ENCODE measurements at places on chromosomes 5 and 9.

DNA sequence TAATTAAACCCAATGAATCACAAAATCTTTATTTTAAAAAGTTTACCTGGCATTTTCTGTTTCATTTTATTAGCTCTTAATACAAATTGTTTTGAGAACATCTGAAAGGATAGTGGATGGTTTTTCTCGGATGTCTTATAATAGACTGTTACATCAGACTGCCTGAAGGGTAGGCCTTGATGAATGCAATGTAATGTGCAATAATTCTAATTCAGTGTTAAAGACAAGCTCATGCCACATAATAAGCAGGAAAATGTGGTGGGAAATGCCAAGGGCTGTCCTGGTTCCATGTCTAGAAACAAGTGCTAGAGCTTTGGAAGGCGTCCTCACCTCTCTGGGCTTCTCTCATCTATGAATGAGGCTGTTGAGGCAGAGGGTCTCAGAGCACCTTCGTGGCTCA lies 148.1 kb downstream of the DEPDC1B start:
- no peak for DNase-seq

DNA sequence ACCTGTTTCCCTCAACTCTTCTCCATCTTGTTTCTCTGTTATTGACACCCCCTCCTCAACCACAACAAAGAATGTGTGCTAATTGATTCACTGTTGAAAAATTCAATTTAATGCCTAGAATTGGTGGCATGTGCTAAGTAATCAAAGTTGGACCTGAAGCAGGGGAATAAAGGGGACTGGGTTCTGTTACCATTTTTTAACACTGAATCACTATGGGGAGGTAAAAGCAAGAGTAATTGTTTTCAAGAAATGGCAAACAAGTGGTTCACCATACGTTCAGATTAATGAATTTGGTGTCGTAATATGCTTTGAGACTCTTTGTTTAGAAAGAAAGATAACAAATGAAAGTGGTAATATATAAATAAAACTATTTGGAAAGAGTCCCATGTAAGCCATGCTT lies 17.0 kb upstream of the SSBP2 start:
- DNase-seq = no peak

DNA sequence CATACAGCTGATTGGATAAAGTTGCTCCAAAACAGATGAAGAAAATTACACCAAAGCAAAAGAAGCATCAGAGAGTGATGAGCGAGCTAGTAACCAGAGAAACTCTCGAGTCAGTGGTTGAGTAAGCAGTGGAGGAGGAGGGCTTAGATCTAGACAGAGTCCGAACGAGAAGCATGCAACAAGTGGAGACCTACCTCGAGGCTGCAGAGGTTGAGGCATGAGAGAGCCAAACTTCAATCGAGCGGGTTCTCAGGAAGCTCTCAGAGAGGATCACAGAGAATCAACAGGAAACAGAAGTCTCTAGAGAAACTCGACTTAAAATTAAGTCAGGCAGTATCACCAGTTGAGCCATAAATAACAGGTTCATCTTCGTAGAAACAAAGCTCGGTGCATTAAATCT lies 6.1 kb downstream of the RUSC2 start:
- DNase-seq = no peak

DNA sequence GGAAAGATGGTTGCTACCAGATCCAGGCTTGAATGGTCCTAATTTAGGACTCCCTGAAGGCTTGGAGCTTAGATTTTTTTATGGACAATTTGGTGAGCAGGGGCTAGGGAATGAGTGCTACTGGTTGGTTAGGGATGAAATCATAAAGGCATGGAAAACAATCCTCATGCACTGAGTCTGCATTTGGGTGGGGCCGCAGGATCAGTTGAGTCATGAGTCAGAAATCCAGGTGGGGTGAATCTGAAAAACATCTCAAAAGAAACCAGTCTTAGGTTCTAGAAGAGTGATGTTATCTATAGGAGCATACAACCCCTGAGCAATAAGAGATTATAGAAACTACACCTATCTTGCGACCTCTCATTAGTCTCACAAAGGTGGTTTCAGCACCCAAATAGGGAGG lies 300.0 kb downstream of the KIF4B start:
- DNase-seq = no peak

DNA sequence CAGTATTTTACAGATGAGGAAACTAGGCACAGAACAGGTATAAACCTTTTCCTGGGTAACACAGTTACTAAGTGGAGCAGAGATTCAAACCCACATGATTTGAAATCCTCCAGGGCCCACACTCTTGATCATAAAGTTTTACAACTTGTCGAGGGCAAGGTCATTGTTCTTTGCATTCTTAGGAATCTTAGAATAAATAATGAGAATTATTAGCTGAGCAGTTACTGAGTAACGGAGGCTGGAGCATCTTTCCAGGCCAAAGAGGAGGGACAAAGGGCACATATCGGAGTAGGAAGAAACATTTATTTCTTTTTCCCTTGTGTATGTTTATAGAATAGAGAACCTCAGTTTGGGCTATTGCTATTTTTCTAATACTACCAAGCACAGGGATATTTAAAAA lies 27.1 kb upstream of the F2R start:
- DNase-seq = no peak

DNA sequence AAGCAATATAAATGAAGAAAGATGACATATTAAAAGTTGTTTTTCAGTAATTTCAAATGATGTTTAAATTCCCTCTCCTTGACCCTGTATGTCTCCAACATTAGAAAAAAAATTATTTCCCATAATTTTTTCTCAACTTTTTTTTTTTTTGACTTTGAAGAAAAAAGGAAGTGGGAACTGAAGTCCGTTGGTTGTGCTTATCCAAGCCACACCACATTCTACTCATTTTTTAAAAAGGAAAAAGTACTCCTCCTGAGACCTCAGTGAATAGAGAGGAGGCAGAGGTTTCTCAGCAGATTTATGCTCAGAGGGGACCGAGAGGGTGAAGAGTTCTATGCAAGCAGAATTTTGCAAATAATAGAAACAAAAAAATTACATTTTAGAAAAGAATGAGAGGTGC lies 123.3 kb downstream of the PCSK5 start:
- DNase-seq = no peak

GRCh38 chr5:142918959-142919635 lies 148.9 kb downstream of the ARHGAP26 start:
- no peak for DNase-seq

DNA sequence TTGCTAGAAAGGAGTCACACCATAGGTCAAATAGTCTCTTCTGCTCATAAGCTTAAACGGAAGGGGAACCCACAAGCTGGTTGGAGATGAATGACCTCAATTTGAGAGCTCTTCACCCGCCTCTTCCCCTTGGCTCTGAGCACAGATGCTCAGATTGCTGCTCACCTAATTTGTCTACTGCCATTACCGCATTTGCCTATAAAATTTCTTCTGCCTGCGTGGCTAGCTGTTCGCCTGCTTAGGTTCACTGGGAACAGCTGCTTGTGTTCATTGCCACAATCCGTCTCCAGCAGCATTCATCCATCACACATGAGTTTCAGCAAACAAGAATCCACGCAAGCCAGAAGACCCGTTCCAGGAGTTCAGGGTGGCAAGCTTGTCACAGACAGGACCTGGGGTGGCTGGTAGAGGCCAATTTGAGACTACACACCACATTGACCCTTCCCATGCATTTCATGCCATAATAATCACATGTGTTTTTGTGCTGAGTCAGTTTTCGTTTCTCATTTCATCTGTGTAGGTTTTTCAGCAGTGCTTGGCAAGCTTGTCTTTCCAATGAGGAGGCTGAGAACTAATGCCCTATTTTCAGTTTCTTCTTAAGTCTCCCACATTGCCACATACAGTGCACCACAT lies 50.2 kb upstream of the DNAH5 start:
- DNase-seq = no peak
